T-helper 22 cell (primary cell): ENCODE measurements at places on chromosomes 2 and 18.

- DNase-seq, result no peak
These were observed 18.7 kb downstream of the C2orf74 start for GRCh38 chr2:61180686-61181085.

- no peak for DNase-seq
These were observed 5.9 kb downstream of the GEN1 start for GRCh38 chr2:17759805-17760204.

DNA sequence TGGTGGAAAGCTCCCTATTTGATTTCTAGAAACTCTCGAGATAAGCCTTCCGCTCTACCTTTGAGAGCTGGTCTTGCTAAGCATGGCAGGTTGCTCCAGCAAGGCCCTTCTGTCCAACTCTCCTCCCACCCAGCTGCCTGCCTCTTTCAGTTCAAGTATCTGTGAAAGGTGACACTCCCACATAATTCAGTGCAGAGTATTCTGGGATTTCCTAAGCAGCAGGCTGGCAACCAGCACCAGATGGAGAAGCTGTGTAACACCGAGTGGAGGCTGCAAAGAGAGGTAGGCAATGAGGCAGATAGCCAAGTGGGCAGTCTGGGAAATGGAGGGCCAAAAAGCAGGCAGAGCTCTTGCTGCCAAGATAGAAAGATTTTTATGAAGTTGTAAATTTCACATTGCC lies 88.4 kb upstream of the CAVIN2 start:
- DNase-seq, result no peak

GRCh38 chr18:49569724-49570123 lies 7.9 kb downstream of the LIPG start:
- no peak for DNase-seq

GRCh38 chr2:117785740-117786139 lies 28.8 kb upstream of the DDX18 start:
- DNase-seq, result no peak

- DNase-seq, result no peak
These were observed 109.5 kb downstream of the GRB14 start for GRCh38 chr2:164511738-164512137.

DNA sequence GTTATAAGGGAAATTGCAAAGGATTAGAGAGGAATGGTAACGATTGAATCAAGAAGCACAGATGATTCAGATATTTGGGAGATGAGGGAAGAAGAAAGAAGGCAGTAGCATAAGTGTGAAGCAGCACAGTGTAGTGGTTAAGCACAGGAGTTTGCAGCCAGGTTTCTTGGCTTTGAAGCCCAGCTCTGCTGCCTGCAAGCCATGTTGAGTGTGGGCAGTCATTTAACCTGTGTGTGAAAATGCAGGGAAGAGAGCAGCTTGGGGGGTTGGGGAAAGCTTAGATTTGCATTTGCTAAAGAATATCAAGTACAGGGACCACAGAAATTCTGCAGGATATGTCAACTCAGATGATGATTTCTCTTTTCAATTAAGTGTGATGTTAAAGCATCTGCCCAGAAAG lies 21.5 kb upstream of the RBMS1 start:
- no peak for DNase-seq

- no peak for DNase-seq
These were observed 39.1 kb downstream of the CUL3 start for GRCh38 chr2:224545884-224546644.

DNA sequence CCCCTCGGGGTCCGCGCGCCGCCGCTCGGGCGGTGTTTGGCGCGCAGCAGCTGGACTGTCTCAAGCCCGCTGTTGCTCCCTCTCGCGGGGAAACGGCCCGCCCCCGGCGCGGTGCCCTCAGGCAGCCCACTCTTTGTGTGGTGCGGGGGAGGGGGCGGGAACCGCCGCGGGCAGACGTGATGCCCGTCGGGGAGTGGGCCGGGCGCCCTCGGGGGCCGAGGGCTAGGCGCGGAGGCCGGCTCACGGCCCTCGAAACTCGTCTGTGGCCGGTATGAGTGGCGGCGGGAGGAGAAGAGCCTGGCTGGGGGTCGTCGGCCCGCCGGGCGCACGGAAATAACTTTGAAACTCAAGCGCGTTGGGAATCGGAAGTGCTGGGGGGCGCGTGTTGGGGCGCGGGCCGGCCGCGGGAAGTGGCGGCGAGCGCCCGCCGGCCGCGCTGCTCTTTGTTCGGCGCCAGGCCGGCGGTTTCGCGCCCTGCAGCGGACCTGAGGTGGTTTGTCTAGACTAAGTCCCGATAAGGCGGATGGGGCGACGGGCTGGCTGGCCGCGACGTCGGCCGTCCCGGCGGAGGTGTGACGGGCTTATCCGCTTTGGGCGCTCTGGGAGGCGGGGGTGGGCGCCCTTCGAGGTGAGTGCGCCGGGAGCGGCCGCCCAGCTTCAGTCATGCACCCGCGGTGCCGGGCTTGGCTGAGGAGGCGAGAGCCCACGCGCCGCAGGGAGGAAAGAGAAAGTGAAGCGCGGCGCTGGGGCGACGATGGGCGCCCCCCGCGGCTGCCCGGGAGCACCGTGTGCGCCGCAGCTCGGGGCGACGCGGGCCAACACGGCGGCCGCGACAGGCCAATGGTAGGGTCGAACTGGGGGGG lies 679 bp downstream of the PTMA start:
- DNase-seq, result peak; percentile 25

GRCh38 chr2:38601463-38602135 lies 1.1 kb downstream of the HNRNPLL start:
- no peak for DNase-seq

DNA sequence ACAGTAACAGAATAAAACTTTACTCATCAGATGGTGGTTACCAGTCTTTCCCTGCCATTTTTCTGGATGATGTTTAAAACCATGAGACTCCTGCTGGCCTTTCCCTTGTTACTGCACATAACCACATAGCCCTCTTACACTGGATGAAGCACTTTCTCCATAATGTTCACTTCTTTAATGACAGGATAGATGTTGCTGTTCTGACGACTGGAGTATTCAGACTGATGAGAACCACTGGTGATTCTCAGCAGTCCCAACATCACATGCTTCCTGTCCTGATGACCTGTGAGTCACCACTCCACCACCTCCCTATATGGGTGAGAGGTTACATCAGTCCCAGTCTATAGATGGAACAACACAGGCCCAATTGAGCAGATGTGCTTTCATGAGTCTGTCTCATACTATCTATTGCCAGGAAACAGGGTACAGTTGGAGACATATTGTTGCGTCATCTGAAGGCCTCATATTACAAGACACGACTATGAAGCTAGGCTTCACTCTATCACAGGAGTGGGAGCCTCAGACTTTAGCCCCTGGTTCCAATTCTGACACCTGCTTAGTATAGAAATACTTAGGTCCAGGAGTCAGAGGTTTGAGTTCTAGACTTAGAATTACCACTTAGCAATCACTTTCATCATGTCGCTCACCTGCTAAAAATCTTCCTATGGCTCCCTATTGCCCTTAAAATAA lies 145.7 kb upstream of the KLF7 start:
- DNase-seq, result no peak

DNA sequence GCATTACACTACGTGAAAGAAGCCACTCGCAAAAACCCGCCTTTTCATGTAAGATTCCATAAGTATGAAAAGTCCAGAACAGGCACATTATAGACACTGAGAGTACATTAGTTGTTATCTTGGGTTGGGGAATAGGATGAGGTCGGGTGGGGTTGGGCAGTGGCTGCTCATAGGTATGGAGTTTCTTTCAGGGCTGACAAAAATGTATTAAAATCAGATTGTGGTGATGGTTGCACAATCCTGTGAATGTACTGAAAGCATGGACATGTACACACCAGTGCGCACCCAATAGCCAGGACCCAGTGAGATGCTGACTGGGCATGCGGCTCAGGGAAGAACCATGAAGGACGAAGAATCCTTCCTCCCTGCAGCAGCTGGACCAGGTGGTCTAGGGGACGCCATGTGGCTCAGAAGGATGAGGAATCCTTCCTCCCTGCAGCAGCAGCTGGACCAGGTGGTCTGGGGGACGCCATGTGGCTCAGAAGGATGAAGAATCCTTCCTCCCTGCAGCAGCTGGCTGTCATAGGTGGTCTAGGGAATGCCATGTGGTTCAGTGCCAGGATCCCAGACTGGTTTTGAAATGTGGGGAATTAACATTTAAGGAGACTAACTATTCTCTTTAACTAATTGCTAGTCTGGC lies 50.1 kb downstream of the MBP start:
- DNase-seq, result no peak

DNA sequence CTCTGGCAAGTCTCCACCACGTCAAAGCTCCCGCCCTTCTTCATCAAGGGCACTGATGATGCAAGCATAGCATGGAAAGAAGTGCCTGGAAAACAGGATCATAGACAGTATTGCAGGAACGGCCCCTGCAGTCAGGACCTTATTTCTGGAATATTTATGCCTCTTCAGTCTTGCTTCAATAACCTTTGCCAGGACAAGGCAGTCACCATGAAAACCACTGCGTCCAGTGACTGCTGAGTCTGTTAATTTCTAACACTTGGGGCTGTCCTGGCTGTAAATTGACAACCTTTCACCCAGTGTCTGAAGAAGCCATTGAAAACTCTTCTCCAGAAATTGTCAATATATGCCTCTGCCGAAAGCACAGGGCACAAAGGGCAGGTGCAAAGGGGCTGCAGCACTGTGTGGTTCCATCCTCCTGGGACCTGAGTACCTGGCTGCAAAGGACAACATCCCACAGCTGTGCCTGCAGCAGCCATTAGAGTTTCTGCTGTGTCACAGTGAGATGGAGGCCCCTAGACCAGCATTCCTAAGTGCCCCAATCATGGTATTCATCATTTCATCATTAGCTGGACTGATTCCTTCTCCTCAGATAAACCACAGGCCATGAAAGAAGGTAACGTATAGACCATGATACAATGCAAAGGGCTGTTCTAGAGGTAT lies 819.6 kb downstream of the RNF144A start:
- no peak for DNase-seq

GRCh38 chr2:232689152-232689910 lies 7.8 kb upstream of the GIGYF2 start:
- no peak for DNase-seq

DNA sequence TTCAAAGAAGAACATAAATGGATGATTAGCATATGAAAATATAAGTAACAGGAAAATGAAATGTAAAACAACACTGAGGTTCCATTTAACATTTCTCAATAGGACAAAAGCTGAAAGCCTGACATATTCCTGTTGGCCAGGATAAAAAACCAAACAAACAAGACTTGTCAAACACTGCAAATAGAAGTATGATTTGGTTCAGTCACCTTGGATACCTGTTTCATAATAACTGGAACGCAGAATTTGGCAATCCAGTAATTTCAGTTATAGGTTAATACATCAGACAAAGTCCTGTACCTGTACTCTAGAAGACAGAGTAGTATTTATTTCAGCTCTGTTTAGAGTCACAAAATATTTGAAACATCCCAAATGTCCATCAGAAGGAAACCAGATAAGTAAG lies 16.5 kb upstream of the EVA1A start:
- no peak for DNase-seq

DNA sequence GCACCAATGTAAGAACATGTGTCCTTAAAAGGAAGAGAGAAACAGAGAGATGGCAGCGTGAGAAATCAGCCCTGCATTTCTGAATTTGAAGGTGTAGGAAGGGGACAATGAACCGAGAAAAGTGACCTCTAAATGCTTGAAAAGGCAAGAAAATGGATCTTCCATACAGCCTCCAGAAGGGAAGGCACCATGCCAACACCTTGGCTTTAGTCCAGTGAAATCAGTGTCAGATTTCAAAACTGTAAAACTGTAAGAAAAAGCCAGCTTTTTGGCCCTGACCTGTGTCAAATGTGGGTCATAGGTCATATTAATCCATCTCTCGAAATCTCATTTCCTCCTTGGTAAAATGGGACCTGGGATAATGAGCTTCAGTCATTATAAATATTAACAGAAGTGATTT lies 762.3 kb downstream of the DCDC2C start:
- DNase-seq, result no peak

DNA sequence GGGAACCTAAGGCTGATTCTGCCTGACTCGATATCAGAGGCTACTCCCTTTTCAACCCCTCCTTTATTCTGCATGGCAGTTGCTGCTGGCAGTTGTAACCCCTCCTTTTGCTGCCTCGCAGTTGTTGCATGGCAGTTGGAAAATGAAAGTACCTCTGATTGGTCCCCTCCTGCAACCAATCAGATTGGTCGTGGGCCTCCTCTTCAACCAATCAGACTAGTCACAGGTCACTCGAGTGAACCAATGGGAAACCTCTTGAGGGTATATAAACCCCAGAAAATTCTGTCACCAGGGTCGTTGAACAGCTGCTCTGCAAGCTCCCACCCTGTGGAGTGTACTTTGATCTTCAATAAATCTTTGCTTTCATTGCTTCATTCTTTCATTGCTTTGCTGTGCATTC lies 294.3 kb upstream of the SLC8A1 start:
- DNase-seq, result no peak

- no peak for DNase-seq
These were observed 1.3 kb downstream of the SPTBN1 start for GRCh38 chr2:54457323-54458023.

DNA sequence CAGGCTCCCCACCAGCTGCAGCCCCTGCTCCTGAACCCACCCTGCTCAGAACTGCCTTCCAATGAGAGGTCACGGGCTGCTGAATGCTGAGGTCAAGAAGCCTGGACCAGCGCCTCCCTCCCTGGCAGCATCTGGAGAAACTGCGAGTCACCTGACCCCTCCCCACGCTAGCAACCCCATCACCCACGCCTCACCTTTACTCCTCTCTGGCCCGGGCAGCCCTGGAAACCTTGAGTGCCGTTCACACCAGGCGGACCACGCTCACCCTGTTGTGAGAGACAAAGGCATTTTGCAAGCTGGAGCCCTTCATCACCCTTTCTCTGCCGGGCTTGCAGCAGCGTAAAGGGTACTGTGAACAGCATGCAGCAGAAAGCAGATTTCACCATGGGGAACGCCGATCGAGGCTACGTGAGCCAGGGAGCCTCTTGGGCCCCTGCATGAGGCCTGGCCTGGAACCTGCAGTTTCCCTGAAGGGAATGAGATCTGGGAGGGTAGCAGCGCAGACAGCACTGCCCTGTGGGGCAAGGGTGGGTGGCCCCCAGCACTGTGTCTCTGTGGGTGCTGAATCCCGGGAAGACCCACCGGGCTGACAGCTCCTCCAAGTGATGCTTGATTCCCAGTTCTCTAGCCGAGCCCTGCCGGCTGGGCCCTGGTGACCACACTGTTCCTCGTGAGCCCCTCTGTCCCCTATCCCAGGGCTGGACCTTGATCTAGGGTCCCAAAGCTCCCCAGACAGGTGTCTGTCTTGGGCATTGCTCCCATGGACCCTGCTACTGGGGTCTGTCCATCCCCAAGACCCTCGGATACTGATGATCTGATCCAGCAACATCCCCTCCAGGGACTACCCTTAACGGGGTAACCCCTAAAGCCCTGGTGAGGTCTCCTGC lies 53.8 kb downstream of the COL6A3 start:
- DNase-seq, result no peak

DNA sequence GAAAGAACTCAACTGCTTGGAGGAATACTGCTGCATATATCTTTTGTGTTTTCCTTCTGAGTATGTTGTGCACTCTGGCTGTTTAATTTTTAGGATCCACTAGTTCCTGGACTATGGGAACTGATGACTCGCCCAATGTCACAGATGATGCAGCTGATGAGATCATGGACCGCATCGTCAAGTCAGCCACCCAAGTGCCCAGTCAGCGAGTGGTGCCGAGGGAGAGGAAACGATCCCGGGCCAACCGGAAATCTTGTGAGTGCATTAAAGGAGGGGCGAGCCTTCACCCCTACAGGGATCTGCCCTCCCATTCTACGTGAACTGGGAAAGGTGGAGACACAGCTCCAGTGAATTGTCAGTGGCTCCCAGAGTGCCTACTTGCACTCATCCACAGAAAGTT lies 59.6 kb downstream of the TPGS2 start:
- no peak for DNase-seq
